ENCODE measurements at places on chromosomes 11 and 22.
A peak's percentile ranks its signal among the peaks of the same experiment; 100 is the strongest.

- DNase-seq = no peak
Observed at GRCh38 chr11:95556342-95557163, 233.0 kb downstream of the FAM76B start.

DNA sequence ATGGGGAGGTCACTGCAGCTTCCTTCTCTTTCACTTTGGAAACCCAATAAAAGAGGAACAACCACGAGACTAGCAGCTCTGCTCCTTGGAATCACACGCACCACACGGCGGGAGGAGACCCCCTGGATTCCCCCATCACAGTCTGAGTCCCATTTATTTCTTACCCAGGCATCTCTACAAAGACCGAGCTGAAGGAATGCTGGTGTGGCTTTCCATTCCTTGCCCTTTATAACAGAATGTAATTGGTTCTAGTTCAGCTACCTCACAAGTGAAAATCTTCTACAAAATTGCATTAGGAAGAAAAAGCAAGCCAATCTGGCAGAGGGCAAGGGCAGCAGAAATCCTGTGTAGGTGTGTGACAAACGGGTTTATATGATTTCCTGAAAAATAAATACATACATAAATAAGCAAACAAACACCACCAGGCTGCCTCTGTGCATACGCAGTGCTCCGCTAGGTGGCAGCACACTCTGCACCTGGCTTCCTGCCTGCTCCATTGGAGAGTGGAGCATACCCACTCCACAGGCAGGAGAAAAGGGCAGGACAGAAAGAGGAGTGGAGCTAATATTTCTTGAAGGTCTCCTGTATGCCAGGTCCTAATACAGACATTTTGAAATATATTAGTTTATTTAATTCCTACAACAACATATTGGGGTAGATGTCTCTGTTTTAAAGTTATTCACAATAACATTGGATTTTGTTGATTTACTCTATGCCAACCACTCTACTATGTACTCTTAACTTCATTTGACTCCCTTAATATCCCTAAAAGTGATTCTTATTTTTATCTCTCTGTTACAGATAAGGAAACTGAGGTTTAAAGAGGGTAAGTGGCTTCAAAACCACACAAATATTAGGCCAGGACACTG is 673.1 kb downstream of the KCNA4 start:
- DNase-seq = peak; percentile 73

DNA sequence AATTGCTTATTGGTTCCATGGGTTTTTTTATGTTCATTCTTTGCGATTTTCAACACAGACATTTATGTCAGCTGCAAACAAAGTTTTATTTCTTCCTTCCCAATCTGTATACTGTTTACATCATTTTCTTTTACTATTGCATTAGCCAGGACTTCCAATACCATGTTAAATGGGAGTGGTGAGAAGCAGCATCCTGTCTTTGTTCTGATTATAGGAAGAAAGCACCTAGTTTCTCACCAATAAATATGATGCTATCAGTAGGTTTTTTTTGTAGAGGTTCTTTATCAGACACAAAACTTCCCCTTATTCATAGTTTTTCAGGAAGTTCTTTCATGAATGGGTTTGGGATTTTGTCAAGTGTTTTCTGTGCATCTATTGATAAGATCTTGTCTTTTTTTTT is 28.0 kb upstream of the OR8B8 start:
- DNase-seq = no peak

DNA sequence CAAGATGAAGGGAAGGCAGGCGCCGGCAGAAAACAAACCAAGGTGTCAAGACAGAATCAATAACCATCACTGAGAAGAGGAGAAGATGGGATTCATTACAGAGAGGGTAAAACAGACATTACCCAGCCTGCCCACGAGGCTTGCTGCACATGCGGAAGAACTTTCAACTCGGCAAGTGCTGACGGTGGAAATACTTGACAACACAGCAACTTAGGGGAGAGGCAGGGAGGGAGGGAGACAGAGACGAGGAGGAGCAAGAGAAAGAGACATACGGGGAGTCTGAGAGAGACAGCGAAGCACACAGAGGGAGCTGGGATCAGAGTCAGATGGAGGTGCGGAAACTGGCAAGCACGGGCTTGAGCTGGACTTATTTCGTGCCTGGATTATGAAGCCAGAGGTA is 129.3 kb upstream of the NECTIN1 start:
- no peak for DNase-seq

- no peak for DNase-seq
Observed at GRCh38 chr11:77993902-77994301, 566 bp downstream of the INTS4 start.

- no peak for DNase-seq
Observed at GRCh38 chr22:48827904-48828555, 999.6 kb downstream of the BRD1 start.

DNA sequence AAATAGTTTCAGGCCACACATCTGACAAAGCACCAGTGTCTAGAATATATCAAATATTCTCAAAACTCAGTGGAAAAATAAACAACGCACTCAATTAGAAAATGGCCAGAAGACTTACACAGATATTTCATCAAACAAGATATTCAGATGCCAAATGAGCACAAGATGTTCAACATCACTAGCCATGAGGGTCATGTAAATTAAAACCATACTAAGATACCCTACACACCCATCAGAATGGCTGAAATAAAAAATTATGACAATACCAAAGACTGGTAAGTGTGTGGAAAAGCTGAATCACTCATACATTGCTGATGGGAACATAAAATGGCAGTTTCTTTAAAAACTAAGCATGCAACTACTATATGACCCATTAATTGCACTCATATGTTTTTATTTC is 21.7 kb downstream of the BTG4 start:
- no peak for DNase-seq

DNA sequence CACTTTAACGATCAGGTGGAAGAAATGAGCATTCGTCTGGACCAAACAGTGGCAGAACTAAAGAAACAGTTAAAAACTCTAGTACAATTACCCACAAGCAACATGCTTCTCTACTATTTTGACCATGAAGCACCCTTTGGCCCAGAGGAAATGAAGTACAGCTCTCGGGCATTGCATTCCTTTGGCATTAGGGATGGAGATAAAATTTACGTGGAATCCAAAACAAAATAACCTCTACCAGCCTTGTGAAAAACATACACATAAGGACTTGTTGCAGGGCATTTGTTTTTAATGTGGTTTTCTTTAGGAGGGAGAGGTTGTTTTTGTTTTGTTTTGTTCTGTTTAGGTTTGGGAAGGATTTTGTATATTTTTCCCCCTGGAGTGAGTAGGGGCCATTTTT is 14.2 kb upstream of the TECTA start:
- no peak for DNase-seq

DNA sequence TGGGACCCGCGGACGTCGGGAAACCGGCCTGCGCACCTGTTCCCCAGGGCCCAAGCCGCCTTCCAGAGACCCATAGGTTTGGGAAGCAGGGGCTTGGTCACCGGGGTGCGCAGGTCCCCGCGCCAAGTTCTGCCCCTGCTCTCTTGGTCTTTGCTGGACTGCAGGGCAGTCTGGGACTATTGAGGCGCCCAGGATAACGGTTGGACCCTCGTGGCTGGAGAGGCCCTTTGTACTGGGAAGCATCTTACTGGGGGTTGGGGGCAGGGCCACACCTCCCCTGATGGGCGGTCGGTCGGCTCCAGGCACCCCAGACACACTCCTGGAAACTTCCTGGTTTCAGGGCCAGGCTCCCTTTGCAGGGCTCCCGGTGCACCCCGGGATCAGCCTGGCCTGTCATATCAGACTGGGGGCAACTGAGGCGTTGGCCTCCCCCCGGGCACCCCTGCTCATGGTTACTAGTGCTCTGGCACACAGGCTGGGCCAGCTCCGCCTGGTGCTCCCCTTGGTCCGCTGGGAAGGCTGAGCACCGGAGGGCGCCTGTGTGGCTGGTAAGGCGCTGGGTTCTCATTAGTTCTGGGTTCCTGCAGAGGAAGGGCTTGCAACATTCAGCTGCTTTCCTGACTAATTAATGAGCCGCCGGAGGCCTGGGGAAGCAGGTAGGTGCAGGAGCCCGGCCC is 1250.5 kb downstream of the BRD1 start:
- peak; percentile 53 for DNase-seq

DNA sequence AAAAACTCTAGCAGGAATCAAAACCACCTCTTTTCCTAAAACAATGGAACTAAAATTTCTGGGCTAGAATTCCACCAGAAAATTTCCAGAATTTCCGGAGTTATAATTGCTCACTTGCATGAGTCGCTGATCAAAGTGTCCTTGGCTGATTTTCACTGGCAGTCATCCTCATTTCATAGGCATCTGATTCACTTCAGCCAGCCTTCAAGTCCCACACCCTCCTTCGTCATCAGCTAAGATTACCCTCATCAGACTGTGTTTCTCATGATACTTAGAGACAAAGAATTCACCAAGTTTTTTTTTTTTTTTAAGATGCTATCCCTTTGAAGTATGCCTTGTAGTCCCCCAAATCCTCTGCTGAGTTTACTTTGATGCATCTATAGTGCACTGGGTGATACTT is 71.5 kb upstream of the RAB38 start:
- DNase-seq = no peak

GRCh38 chr22:38441620-38442287 is 13.2 kb downstream of the KCNJ4 start:
- DNase-seq = no peak

- peak; percentile 44 for DNase-seq
Observed at GRCh38 chr22:43828998-43829782, 17.1 kb upstream of the EFCAB6 start.

GRCh38 chr11:9158898-9159391 is 67.5 kb upstream of the SCUBE2 start:
- DNase-seq = no peak

- no peak for DNase-seq
Observed at GRCh38 chr11:110985547-110985946, 260.0 kb upstream of the POU2AF2 start.

GRCh38 chr22:49713003-49713402 is 114.7 kb downstream of the BRD1 start:
- no peak for DNase-seq

- DNase-seq = no peak
Observed at GRCh38 chr22:43172191-43172590, 14.7 kb downstream of the TTLL12 start.

GRCh38 chr11:70698871-70699270 is 300.5 kb downstream of the CTTN start:
- DNase-seq = no peak

DNA sequence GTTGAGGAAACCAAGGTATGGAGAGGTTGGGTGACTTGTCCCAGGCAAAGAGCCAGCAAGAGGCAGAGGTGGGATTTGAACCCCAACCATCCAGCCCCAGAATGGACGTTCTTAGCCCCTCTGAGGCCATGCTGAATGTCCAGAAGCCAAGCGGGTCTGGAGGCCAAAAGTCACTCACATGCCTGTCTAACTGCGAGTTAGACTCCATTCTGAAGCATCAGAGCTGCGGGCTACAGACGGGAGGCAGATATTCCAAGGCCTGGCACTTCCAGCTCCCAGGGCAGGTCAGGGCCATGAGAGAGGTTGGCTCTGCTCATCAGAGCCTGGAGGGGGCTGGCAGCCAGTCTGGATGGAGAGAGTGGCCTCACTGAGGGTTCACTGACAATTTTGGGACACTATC is 616.5 kb downstream of the BRD1 start:
- DNase-seq = no peak

GRCh38 chr11:12163181-12163941 is 53.0 kb downstream of the MICAL2 start:
- DNase-seq = no peak

DNA sequence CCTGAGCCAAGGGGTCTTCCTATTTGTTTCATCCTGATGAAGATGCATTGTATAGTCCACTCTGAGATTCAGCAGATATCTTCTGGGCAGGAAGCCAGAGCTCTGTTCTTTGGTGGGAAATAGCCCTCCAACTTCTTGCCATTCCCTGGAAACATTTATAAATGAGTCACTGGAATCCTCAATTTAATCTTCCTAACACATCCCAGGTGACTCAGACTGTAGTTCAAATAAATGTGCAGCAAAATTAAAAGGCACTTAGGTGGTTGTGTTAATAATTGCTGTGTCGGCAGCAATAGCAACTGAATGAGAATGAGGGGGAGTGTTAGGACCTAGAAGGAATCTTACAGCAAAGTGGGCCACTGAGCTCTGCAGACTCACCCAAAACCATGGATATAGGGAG is 108.6 kb downstream of the INSC start:
- DNase-seq = no peak

GRCh38 chr11:112526699-112527416 is 266.2 kb upstream of the PLET1 start:
- no peak for DNase-seq

- no peak for DNase-seq
Observed at GRCh38 chr11:57762235-57762861, 746 bp downstream of the CTNND1 start.

- DNase-seq = peak; percentile 96
Observed at GRCh38 chr22:19514831-19515565, 9.2 kb downstream of the CLDN5 start.

DNA sequence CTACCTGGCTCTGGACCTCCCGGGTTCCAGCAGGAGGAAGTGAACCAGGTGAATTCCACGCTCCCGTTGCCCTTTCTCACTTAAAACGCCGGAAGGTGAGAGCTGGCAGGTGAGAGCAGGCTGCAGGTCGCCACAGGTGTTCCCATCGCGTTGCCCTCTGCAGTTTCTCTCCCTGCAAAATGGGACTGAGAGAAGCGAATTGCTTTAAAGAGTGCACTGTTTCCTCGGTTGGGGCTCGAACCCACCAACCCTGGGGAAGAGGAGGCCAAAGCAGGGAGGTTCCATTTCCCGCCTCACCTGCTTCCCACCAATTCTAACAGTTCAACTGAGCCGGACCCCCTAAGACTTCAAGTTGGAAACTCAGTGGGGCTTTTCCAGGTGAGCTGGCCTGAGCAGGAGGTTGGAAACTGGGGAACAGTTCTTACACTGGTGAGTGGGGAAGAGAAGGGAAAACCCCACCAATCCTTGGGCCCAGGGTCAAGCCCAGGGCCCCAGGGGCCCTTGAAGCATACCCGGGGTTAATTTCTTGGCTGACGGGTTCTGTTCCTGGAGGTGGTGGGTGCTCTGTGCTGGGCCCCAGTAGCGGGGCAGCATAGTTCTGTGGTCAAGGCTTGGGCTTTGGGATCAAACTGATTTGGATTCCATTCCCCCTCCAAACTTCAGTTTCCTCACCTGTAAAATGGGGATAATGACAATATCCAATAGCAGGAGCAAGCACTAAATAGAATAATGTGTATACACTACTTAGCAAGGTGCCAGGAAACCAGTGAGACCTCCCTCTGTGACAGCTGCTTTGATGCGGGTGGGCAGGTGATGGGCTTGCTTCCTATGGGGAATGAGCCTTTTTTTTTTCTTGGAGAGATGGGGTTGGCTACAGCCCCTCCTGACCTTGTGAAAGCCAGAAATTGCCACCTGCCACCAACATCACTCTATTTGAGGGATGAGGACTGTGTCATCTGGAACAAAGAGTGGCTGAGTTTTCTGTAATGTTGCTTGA is 788 bp downstream of the CD82 start:
- DNase-seq = no peak

DNA sequence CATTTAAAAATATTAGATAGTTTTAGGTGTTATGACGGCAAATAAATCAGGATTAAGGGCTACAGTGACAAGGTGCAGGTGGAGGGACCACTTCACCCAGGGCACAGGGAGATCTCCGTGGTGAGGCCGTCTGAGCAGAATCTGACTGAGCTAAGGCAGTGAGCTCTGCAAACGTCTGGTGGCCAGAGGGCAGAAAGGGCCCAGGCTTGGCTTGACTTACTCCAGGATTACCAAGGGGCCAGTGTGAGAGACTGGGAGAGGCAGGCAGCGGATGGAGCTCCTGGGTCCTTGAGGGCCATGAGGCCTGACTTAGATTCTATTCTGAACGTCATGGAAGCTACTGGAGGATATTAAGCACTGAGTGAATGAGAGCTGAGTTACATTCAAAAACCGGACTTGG is 125.9 kb upstream of the B3GAT1 start:
- DNase-seq = peak; percentile 34
